Stimulated activated CD8-positive, alpha-beta memory T cell treated with anti-CD3 and anti-CD28 coated beads, Interleukin-7, amount 100 ng/mL, for 1 hour (primary cell): ENCODE measurements at places on chromosomes 1 and 21.

DNA sequence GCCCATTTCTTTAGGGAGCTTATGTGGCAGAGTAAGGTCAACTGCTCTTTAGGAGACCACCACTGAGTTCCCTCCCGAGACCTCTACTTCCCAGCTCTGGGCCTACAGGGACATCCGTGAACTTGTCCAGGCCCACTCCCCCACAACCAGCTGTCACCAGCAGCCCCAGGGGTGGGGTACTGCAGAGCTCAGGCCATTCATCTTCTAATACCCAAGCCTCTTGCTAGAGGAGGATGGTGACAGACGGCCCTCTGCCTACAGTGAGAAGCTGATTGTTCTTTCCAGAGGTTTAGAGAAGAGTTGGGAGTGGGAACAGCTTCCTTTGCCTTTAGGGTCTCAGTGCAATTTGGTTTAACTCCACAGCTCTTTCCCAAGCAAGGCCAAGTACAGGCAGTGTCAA lies 33.2 kb upstream of the ARTN start:
- no peak for DNase-seq

DNA sequence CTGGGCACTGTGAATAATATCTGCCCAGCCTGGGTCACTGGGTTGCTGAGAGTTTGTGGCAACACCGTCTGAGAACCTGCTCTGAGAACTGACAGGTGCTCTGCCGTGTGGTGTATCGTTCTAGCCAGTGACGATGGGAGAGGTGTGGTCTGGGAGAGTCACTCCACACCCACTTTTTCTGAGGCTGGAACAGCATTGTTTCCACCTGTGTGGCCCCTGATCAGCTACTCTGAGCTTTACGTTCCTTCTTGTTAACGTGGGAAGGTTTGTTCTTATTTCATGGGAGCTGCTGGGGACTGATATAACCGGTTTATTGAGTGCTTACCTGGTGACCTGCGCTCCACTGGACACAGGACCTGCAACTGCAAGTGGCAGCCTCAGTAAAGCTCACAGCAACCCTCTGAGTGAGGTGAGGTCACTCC lies 34.8 kb upstream of the TENT5C start:
- no peak for DNase-seq

- DNase-seq = no peak
These were observed 12.3 kb upstream of the RGS4 start for GRCh38 chr1:163056831-163057230.

- no peak for DNase-seq
These were observed 50.0 kb upstream of the SYT6 start for GRCh38 chr1:114203595-114204128.

DNA sequence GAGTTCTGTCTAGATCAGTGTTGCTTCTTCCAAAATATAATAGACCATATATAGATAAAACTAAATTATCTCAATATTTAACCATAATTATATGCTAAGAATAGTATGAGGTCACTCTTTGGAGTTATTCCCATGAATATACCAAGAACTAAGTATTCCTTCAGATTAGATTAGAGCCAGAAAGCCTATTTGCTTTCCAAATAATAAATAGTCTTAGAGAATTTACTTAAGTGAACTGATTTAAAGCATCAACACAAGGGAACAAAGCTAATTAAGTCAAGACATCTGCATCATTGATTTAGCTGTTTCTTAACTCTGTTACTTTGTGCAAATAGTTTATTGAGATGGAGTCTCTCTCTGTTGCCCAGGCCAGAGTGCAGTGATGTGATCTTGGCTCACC lies 35.7 kb downstream of the FNBP1L start:
- no peak for DNase-seq

GRCh38 chr1:17734609-17735008 lies 20.5 kb upstream of the ACTL8 start:
- no peak for DNase-seq

DNA sequence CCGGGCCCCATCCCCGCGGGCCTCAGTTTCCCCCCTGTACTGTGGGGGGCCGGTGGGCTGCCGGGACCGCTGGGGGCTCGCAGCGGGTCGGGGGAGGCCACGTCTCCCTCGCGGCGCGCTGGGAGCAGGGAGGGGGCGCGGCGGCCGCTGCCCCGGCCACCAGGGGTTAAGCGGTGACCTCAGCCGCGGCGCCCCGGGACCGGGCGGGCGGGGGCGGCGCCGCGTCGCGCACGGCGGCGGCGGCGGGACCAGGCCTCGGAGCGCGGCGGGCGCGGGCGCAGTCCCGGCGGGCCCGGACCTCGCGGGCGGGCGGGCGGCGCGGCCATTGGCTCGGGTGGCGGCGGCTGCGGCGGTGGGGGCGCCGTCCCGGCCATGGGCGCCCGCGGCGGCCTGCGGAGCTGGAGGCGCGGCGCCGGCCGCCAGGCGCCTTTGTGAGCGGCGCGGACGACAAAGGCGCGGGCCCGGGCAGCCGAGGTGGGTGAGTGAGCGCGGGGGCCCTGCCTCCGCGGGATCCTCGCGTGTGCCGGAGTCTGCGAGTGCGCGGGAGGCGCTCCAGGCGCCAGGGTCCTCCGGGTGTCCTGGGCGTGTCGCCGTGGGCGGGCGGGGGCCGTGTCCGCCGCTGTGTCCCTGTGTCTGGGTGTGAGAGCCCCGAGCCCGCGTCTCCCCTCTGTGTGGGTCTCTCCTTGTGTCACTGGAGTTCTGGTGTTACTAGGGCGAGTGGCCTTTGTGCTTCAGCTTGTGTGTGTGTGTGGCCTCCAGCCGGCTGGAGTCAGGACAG lies at the start of gene ARHGEF10L:
Gene ARHGEF10L, plus strand, starts transcription at position 222 of the 778 bp plus-strand sequence. CDS start 40,898 bp downstream, outside the sequence.
- DNase-seq = no peak

GRCh38 chr1:229161740-229162139 lies 109.2 kb upstream of the RAB4A start:
- DNase-seq = no peak

- DNase-seq = no peak
These were observed 7.6 kb downstream of the CDKN2C start for GRCh38 chr1:50977575-50978143.

GRCh38 chr1:151846062-151846568 lies 6.5 kb upstream of the C2CD4D start:
- no peak for DNase-seq

GRCh38 chr1:54475357-54475881 lies 69.2 kb upstream of the SSBP3 start:
- no peak for DNase-seq

DNA sequence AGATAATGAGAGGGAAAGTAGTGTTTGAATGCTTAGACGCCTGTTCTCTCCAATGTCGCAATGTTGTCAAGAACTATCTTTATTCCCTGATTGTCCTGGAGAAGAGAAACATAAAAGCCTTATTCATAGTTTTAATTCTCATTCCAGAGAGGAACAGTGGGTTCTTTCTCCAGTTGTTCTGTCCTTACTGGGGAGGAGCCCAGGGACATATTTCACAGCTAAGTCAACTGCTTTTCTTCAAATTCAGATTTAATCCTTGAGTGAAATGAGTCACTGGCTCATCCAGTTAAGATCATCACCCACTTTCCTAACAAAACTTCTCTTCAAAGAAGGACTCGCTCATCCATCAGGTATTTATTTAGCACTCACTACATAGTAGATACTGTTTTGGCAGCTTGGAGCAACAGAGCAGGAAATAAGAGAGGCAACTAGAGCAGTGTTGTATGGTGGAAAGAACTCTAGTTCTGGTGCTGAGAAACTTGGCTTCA lies 365.7 kb upstream of the USP24 start:
- DNase-seq = no peak

- no peak for DNase-seq
These were observed 23.3 kb downstream of the RBM11 start for GRCh38 chr21:14239281-14239680.
